NCI-H1930 (cell line): ENCODE measurements at places on chromosomes 5 and 9.

DNA sequence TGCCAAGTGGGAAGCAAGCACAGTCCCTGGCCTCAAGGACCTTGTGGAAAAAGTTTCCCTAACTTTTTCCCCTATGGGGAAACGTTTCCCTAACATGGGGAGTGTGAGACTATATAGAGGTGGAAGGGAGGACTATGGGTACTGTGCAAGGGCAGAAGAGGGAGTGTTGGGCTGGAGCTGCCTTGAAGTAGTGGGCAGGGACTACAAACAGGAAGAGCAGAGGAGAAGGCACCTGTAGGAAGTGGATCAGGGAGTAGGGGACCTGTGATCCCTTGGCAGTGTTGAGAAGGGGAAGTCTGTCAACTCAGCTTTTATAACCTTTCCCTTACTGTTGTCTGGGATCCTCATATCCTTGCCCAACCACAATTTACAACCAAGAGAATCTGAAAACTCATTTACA lies 1.4 kb downstream of the CMYA5 start:
- DNase-seq: no peak

DNA sequence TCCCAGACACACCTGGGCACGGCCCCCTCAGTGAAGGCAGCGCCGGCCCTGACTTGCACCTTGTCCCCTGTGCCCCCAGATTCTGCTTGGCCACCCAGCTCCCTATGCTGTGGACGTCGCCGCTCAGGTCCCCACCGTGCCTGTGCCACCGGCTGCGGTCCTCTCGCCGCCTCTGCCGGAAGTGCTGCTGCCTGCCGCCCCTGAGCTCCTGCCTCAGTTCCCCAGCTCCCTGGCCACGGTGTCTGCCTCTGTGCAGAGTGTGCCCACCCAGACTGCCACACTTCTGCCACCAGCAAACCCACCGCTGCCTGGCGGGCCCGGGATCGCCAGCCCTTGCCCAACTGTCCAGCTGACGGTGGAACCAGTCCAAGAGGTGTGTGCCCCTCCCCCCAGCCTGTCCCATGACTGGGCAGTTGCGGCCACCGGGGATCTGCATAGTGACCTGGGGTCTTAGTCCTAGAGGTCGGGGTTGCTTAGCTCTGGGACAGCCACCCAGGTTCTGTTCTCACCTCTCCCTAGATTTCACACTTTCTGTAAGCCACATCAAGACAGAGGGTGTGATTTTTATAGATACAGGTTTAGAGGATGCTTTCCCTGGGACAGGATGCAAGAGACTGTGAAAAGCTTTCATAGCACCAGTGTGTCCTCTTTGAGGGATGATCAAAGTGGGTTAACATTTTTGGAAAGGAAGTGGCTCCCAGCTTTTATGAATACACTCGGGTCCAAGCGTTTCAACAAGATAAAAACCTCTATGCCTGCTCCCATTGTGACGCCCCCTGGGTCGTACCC lies 78.0 kb downstream of the WNK2 start:
- DNase-seq: no peak

GRCh38 chr9:15205632-15206420 lies 101.2 kb downstream of the TTC39B start:
- no peak for DNase-seq

DNA sequence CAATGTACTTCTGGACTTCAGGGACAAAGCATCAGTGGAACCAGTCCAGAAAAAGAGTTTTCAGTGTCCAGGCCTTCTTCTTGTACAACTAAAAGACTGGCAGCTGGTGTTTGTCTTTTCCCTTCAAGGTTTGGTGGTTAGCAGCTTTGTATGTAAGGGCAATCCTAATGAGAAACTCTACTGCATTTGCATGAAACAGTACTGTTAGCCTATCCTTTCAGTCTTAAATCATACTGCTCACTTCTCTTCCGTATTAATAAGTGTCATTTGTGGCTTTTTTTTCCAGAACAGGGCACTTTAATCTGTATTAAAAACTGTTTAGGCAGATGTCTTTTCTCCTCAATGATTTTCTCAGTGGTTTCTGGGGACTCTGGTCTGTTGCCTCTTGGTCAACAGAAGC lies 48.9 kb downstream of the FAM174A start:
- DNase-seq: no peak

DNA sequence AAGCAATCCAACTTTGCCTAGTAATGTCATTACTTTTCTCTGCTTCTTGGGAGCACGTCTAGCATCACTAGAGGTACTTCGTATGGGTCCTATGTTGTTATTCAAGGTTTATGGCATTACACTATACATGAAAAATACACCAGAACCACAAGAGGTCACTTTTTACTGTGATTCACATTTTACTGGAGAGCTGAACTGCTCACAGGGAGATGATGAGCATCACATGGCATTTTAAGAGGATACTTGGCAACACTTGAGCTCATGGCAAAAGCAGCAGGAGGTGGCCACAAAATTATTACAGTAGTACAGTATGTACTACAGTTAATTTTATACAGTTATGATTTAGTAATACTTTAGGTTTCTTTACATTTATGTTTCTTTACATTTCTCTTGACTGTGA lies 223.4 kb downstream of the PARP8 start:
- no peak for DNase-seq

DNA sequence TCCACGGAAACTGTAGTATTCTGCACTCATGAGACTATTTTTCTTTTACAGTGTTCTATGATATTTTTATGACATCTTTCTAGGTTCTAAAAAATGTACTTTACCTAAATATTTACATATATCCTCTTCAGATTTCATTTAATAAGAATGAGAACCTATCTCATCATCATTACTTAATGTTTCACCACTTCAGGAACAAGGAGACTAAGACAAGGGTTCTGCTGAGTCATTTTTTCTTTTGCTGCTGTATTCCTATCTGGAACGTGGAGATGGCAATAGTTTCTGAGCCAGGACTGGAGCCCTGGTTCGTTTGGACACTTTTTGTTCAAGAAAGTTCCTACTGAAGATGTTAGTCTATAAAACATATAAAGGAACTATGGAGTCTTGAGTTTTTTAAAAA lies 258.2 kb upstream of the MAP3K1 start:
- no peak for DNase-seq
